GM12865 (cell line): ENCODE measurements at places on chromosomes 16 and 17.

DNA sequence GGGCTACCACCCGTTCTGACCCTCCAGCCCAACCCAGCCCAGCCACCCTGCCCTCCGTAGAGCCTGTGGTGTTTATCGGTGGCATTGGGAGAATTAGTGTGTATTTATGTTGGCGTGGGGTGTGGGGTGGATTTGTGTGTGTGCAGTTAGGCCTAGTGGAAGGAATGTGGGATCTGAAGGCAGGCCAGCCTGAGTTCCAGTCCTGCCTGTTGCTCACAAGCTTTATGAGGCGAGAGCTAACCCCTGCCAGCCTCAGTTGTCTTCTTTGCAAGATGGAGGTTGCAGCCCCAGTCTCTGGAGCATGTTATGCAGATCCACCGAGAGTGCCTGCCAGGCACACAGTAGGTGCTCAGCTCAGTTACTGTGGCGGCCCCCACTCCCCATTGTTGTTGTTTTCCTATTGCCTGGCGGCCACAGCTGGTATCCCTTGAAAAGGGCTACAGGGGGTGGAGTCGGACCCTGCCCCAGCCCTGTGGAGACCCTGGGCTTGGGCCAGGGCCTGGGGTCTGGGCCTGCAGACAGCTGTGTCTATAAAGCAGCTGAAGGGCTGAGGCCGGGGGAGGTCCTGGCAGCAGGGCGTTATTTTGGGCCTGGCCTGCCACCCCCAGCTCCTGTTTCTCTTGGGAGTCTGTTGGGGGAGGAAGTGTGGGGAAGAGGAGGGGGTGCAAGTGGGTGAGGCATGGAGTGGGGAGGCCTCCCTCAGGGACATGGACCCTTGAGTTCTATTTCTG lies 5.1 kb downstream of the ERBB2 start:
- no peak for DNase-seq

DNA sequence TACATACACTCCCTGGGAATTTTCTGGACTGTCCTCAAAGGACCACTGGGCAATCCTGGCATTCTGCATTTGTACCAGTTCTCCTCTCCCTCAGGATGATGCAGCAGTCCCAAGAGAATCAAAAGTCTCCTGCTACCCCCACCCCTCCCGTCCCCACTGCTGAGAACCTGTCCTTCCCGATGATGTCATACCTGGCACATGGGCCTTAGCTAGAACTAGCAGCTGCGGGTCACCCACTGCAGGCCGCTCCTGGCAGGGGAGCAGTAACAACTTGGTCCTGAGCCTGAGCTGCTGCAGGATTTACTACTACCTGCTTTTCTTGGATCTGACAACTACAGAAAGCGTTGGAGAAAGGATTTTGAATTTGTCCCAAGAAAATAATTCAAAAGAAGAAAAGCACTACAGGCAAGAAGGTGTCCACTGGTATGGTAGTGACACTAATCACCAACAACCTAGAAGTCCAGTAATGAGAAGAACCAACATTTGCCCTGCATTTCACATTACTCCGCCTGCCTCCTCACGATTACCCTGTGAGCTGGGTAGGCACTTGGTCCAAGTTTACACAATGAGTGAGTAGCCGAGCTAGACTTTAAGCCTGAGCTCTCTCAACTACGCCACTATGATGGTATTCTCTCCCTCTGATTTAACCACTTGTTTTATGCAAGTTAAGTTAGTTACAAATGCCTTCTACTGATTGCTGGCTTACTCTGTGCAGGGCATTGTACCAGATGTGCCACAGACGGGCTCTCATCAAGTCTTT lies 55.3 kb upstream of the ETV4 start:
- DNase-seq: no peak

- DNase-seq: no peak
Observed at GRCh38 chr16:4760221-4760910, 6.6 kb downstream of the ZNF500 start.

- no peak for DNase-seq
Observed at GRCh38 chr17:9179602-9180001, 158.3 kb downstream of the NTN1 start.

GRCh38 chr17:46984341-46984740 lies 5.3 kb upstream of the RPRML start:
- DNase-seq: no peak

- no peak for DNase-seq
Observed at GRCh38 chr17:1713878-1714426, 3.8 kb upstream of the TLCD2 start.

GRCh38 chr16:54648575-54648974 lies 282.1 kb upstream of the IRX5 start:
- DNase-seq: no peak

DNA sequence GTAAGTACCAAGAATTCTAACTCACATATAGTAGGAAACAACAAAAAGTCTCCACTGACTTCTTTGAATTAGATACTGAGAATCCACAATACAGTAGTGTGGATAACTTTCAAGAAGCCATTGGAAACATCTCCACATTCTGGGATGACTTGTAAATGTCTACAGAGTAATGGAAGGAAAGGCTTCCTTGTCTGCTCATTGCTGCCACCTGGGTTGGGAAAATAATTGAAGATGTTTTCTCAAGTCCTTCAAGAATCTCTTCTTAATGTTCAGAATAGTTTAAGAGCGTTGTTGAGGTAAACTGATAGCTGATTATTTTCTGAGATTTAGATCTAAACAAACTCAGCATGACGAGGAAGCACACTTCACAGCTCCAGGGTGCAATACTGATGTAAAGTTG lies 14.0 kb downstream of the CPSF4L start:
- no peak for DNase-seq

DNA sequence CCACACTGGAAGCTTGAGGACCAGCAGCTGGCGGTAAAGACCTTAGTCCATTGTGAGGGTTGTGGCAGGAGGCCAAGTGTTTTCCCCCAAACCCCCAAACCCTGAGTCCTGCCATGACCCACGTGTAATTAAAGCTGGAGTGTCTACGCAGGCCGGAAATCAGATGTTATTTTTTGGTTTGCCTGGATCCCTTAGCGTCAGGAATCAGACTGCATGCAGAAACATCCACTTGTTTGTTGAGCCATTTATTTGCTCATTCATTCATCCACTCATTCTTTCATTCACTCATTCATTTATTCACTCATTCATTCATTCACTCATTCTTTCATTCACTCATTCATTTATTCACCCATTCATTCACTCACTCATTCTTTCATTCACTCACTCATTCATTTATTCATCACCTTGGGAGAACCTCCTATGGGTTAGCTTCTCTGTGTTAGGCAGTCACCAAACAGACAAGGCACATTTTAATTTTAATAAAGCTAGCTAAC lies 313.1 kb downstream of the MAF start:
- DNase-seq: no peak

GRCh38 chr17:58492238-58493121 lies 4.3 kb upstream of the HSF5 start:
- DNase-seq: no peak

DNA sequence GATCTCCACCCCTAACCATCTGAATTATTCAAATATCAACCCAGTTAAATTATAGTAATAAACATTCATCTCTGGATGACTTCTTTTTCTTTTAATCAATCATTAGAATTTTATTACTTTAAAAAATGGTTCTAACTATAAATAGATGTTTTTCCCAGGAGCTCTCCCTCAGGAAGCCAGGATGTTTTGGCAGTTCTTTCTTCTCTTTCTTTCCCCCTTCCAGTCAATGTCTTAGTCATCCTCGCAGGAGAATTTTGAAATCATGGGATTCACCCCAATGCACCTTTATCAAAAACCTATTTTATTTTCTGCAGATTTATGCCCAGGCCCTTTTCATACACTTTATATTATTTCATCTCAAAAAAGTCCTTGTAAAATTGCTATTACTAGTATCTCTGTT lies 711.6 kb downstream of the CDH11 start:
- no peak for DNase-seq

GRCh38 chr17:76704805-76705204 lies 6.0 kb downstream of the MXRA7 start:
- no peak for DNase-seq

DNA sequence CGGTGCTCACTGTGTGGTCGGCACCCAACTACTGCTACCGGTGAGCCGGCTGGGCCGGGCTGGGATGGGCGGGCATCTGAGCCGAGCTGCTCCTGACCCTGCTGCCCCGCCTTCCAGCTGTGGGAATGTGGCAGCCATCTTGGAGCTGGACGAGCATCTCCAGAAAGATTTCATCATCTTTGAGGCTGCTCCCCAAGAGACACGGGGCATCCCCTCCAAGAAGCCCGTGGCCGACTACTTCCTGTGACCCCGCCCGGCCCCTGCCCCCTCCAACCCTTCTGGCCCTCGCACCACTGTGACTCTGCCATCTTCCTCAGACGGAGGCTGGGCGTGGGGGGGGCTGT lies 6.9 kb downstream of the TBX6 start:
- no peak for DNase-seq

DNA sequence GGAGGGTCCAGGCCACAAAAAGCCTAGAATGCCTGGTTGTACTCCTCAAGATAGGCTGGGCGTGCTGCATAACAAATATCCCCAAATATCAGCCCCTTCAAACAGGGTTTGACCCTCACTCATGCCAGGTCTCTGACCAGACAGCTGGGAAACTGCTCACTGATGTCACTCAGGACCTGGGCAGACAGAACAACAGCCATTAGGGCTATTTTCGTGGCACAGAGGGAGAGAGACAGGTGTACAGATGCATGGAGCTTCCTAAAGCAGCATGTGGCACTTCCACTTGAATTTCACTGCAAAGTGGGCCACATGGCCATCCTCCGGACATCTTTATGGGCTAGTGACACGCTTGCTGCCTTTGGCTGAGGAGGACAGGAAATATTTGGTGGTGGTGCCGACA lies 73.1 kb downstream of the SREBF1 start:
- DNase-seq: no peak

GRCh38 chr17:73308017-73308823 lies 3.6 kb downstream of the CDC42EP4 start:
- DNase-seq: no peak

DNA sequence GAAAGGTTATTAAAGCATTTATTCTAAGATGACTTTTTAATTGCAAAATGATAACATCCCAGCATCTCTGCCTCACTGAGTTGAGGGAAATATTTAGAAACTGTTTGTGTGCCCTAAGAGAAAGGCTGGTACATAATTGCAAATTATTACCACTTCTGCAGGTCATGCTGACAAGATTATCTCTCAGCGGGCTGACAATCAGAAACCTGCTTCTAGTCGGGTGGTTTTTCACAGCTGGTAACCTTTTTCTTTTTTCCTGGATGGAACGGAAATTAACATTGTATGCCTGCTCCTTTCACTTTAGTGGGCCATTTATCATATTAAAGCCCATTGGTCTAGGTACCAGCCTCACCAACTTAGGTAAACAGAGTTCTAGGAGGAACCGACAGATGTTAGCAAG lies 17.0 kb upstream of the NUDT7 start:
- no peak for DNase-seq

GRCh38 chr17:45660474-45660873 lies 123.6 kb upstream of the CRHR1 start:
- no peak for DNase-seq

GRCh38 chr17:82795615-82796014 lies 43.8 kb downstream of the TBCD start:
- no peak for DNase-seq

DNA sequence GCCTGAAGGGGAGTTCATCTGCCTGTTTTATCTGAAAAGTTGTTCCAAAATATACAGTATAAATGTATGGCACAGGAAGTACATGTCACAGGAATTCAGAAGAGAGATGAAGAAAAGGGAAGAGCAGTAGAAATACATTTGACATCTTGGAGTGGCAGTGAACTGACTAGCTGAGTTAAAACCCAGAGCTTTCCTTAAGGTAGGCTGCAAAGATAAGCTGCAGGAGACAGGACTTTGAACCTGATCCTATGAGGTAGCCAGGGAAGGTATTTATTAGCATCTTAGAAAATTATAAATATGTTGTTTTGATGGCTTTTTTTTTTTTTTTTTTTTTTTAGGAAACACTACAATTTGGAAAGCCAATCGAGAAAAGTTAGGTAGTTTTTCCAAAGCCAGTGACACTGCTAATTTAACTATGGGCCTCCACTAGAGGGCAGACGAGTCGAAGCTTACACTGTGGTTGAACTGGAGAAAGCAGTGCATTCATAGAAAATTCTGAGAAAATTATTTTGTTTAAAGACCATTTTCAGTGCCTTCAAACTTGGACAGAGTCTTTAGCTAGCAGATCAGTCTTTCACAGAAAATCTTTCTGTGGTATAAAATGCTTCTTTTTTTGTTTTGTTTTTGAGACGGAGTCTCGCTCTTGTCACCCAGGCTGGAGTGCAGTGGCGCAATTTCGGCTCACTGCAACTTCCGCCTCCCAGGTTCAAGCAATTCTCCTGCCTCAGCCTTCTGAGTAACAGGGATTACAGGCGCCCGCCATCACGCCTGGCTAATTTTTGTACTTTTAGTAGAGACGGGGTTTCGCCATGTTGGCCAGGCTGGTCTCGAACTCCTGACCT lies 122.3 kb downstream of the SSH2 start:
- DNase-seq: peak; percentile 76

- DNase-seq: peak; percentile 44
Observed at GRCh38 chr16:89572073-89572484, 3.5 kb upstream of the CPNE7 start.

DNA sequence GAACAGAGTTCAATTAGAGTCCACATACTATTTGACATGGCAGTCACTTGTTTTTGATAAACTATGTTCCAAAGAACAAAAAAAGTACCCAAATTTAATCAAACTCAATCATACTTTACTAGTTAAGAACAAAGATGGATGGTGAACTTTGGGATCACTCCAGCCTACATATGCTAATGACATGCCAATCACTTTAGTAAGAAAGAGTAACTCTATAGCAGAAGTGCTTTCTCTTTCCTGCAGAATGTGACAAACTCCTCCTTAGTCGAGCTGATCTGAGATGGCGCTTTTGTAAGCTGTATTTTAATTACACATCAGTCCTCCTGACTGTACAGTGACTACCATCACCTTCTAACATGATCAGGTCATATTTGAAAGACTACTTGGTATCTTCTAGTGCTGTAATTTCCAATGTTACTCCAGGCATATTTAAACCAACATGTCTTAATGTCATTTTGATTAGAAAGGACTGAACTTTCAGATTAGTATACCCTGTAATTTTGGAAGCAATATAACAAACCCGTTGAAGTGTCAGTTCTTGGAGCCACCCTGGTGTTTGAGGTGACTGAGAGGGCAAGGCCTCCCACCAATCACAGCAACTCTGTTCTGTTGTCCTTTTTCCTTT lies 4.1 kb downstream of the NETO2 start:
- DNase-seq: no peak
